Umbilical cord (tissue), 2 donors: ENCODE measurements at places on chromosomes 1 and 21.

DNA sequence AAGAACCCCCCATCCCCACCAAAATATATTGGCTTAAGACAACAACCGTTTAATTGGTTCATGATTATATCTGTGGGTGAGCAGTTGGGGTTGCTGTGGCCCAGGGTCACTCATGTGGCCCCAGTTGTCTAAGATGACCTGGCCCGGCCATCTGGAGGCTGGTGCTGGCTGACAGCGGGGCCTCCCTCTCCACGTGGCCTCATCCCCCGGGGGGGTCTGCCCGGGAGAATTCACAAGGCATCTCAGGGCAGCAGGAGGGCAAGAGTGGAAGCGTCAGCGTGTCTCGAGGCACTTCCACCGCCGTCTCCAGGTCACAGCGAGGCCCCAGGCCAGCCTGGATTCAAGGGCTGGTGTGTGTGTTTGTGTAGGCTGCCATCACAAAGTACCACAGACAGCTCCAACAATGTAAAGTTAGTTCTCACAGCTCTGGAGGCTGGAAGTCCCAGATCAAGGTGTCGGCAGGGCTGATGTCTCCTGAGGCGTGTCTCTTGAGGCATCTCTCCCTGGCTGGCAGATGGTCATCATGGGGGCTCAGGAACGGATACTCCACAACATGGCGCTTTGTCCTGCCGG, 11.0 kb upstream of the UTS2 start:
- no peak for DNase-seq

GRCh38 chr21:28112511-28112910, 880.2 kb downstream of the LTN1 start:
- peak; percentile 31 for DNase-seq

DNA sequence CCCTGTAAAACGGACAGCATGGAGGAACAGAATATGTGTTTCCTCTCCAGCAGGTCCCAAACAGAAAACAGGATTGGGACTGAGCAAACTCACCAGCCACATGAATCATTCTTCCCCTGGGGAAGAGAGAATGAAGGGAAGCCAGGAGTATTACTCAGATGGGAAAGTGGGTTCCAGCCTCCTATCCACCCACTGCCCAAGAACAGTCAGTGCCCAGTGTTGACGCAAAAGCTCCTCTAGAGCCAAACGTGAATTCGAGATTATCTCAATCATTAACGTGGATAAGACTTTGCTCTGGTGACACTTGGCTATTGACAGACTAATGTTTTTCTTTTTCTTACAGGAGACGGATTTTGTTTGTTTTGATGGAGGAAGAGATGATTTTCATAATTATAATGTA, 9.3 kb downstream of the MIA3 start:
- no peak for DNase-seq

GRCh38 chr1:56099766-56100265, 479.5 kb downstream of the PLPP3 start:
- peak; percentile 24 for DNase-seq

DNA sequence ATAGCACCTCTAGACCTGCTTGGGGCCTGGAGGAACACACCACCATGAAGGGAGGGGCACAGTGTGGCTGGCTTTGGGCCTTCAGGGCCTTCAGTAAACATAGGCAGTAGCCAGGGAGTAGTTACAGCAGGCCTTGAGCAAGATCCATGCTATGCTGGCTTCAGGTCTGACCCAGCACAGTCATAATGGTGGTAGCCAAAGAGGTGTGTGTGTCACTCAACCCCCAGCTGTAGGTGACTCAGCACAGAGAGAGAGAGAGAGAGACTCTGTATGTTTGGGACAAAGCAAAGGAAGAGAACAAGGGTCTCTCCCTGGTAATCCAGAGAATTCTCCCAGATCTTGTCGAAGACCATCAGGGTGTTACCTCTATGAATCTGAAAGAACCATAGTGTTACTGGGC, 250.5 kb upstream of the PKN2 start:
- DNase-seq = no peak

- DNase-seq = no peak
Observed at GRCh38 chr1:17546946-17547670, 7.6 kb downstream of the ARHGEF10L start.

GRCh38 chr1:186102547-186103148, 272.4 kb downstream of the TPR start:
- DNase-seq = peak; percentile 45

DNA sequence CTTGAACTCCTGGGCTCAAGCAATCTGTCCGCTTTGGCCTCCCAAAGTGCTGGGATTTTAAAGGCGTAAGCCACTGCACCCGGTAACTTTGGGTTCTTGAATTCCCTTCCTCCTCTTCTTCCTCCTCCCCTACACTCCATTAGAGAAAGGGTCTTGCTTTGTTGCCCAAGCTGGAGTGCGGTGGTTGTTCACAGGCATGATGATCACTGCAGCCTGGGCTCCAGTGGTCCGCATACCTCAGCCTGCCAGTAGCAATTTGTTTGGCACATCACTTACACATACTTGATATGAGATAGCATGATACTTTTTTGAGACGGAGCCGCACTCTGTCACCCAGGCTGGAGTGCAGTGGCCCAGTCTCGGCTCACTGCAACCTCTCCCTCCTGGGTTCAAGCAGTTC, 2.2 kb downstream of the DEGS1 start:
- DNase-seq = no peak

DNA sequence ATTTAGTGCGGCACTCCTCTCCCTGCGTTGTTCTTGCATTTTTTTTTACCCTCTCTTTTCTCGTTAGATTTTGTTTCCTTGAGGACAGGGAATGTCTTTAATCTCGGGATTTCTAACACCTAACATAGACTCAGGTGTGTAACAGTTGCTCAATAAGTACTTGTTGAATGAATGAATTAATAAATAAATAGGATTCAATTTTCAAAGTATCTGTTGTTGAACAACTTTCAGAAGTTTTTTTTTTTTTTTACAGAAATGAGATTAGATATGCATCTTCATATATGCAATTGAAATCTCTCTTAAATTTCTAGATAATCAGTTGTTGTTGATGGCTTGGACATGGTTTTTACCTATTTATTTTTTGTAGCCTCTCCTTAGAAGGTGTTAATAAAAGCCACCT, 83.1 kb downstream of the ROR1 start:
- DNase-seq = no peak

DNA sequence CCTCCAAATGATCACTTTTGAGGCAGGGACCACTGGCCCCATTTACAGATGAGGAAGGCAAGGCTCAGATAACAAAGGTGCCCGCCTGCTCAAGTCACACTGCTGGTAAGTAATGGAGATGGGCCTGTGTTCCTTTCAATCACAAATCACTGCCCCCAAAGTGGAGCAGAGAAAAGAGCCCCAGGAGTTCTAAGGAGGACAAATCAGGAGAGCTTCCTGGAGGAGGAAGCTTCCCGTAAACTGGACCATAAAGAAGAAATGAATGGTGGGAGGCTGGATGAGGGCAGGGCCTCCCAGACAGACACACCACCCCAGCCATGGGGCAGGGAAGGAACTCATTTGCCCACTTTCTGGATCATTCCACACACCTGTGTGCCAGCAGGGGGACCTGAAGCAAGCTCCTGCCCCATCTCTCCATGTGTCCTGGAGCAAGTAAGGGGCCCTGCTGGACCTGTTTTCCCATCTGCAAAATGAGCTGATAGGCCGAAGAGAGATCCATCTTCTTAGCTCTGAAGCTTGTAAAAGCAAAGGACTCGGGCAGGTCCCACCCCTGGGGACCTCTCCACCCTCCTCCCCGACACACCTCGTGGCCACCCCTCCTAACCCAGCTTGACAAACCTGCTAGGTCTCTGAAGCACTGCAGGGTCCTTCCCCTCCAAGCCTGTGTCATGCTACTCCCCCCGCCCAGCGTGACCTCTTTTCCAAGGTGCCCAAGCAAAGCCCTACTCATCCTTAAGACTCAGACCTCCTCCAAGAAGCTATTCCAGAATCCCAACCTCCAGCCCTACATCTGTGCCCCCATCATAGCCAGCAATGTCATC, 5.5 kb downstream of the LAPTM5 start:
- DNase-seq = no peak

- no peak for DNase-seq
Observed at GRCh38 chr1:119470377-119470776, 36.6 kb upstream of the HSD3B1 start.

GRCh38 chr1:95073446-95073845, 695 bp upstream of the ALG14 start:
- DNase-seq = no peak

- DNase-seq = no peak
Observed at GRCh38 chr1:110021285-110021684, 13.1 kb upstream of the STRIP1 start.

DNA sequence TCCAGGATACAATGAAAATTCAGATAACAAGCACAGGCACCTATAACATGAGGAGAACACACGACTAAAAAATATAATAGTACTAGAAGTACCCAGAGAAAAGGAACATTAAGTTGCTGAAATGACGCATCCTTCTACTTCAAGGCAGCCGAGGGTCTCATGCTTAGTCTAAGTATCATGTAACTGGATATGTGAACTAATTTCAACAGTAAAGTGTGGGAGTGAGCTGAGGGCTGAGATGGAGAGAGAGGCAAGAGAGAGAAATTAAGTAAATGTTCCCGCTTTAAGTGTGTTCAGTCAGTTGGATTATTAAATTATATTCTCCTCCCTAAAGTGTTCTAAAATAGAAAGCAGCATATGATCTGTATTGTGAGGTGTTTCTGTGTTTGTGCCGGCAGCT, 152.2 kb upstream of the KRTAP19-8 start:
- DNase-seq = no peak

GRCh38 chr1:12772520-12772919, 1.0 kb upstream of the PRAMEF12 start:
- DNase-seq = no peak

GRCh38 chr1:212482006-212482636, 49.4 kb downstream of the NENF start:
- DNase-seq = no peak

DNA sequence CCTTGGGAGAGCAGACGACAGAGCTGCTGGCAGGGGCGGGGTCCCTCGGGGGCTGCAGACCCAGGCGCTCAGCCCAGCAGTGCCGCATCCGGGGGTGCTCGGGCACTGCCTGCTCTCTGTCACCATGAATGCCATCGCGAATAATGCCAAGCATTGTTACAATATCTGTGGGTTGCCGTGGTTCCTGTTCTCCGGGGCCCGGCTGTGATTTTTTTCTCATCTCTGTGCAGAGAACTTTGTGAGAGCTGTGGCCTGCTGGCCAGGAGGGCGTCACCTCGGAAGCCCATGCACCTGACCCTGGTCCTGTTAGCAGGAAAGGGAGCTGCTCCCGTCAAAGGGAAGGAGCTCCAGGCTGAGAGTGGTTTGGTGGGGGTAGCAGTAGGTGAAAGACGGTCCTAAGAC, 70.4 kb downstream of the PRDM16 start:
- no peak for DNase-seq

- DNase-seq = no peak
Observed at GRCh38 chr1:22711591-22712501, 1.2 kb downstream of the EPHB2 start.

DNA sequence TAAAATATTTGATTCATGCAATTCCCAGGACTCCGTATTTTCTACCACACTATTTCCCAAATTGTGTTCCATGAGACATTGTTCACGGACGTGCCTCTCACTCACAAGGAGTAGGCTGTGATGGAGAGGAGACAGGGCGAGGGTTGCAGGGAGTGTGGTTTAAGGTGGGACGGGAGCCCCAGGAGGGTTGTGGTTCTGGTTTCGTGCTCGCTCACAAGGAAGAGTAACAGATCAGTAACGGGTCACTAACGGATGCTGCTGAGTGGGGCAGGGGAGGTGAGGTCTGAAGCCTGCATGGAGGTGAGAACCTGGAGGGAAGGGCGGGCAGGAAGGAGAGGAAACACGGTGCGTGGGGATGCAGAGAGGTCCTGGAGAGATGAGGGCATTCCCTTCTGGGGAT, 28.8 kb downstream of the TFF3 start:
- DNase-seq = no peak

DNA sequence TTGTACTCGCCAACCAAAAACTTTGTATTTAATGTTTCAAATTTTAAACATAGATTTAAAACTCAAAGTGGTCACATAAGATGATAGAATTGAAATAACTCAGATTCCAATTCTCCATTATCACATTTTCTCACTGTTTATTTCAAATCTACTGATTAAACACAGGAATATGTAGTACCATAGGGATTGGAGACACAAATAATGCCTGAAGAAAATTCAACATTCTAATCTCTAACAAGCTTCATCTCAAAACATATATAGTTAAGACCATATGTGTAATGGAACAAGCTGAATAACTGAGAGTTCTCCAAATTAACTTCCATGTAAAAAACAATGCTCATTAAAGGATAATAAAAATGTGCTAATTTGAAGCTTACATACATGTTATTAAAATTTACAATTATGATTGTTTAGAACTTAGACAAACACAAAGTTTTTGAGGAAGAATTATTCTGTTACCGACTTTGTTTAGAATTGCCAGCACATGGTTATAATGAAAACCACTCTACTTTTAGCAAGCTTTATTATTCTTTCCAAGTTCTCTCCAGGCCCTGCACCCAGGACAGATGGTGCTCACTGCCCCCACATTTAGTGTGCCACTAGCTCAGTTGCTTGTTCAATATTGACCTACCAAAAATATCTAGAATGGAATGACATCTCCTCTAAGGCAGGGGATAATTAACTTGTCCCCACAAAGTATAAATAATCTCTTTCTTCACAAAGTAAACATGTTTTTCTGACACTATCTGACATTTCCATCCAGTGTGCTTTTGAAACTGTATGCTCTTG, 467.2 kb downstream of the TTLL7 start:
- DNase-seq = no peak

DNA sequence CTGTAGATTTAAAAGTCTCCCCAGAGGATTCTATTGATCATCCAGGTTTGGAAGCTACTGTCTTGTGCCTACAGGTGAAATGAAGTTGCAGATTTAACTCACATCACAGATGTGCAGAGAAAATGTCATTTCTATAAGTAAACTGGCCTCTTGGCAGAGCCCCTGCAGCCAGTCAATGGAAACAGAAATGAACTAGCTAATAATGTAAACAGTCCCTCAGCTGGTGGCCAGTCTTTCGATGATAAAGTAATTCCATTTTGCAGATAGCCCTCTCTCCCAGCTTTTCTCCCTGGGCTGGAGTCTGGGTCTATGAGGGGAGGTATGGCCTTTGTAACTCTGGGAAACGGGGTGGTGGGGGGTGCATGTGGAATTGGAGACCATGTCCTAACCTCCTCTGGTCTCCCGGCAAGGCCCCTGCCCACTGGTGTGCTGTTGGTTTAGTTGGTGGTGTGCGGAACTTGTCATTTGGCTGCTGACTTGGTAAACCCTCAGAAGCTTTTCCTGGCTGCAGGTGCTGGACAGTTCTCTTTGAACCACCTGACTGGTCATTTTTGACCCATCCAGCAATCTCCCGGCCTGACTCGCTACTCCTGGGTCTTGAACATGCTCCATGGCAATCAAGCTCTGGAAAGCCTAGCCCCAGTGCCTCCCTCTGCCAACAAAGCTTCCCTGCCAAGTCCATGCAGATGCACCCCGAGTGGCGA, 14.9 kb downstream of the TBX19 start:
- no peak for DNase-seq
